ENCODE measurements at places on chromosomes 11 and 22.

- peak; percentile 68 for DNase-seq
Measured at GRCh38 chr11:75204685-75205563, 35.6 kb upstream of the TPBGL start.

DNA sequence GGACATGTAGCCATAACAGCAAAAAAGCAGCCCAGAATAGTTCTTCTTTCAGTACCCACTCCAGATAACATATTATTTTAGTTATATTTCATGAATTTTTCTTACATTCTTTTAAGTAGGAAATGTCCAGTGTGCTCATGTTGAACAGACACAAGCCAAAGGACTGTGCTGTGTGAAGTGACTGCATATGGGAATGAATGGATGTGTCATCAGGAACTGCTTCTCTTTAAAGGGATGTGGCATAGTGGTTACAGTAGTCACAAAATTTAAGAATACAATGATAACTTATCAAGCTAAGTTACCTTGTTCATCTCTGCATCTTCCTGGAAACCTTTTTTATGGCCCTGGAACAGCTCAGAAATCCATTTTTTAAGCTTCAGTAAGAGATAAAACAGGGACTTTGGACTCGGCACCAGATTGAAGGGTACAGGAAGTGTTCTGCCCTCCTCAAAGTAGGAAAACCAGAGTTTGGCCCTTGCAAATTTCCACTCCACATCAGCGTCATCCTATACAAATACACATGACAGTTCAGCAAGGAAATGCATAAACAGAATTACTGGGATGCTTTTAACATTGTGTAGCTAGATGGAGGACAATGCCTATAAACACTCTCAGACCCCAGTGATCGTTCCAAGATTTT, 112.8 kb downstream of the TRPC6 start:
- DNase-seq, result no peak

DNA sequence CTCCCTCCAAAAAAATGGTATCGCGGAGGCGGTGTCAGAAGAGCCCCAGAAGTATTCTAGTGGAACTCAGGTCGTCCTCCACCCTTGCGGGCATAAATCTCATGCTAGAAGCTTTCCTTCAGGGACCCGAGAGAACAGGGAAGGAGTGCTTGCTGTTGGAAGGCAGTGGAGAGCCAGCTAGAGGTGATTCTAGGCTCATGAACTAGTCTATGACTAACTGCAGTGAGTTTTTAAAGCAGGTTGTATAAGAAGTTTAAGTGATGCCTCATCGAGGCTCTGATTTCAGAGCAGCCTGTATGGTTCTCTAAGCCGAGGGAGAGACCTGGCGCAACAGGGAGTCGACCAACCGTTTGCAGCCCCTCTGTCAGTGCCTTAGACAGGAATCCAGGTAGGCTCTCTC, 85.7 kb downstream of the TBC1D22A start:
- no peak for DNase-seq

DNA sequence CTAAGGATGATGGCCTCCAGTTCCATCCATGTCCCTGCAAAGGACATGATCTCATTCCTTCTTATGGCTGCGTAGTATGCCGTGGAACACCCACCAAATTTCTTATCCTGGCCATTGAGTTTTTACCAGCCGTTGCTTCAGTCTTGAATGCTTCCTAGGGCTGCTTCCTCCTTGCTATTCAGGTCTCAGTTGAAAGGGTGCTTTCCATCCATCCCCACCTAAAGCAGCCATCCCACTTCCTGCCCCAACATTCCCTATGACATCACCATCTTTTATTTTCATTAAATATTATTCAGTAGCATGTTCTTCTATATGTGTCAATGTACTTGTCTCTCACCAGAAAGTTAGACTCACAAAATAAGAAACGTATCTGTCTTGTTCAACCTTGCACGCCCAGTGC, 40.7 kb upstream of the SLN start:
- DNase-seq, result no peak

DNA sequence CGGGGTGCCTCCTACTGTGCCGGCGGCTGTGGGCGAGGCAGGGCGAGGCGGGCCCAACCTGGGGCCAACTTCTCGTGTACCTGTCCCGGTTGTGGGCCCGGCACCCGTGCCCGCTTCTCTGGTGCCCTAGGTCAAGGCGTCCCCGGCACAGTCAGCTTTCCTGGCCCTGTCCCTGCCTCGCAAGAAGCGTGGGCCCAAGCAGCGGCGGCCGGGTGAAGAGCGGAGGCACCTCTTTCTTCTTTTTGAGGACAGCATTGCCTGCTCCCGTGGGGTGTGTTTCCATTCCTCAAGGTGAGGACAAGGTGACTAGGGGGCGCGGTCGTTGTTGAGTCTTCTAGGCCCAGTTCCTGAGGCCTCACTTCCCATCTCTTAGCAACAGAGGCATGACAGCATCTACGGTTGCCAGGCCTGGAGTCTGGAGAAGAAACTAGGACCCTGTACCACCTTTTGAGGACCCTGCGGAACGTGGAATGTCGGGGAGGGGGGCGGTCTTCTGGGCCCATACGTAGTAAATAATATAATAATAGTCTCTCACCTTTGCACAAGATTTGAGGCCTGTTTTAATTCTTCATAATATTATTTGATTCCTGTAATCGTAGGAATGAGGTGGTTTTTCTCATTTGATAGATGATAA, 418 bp downstream of the ACO2 start:
- DNase-seq, result peak; percentile 45

- no peak for DNase-seq
Measured at GRCh38 chr11:12330485-12331231, 46.7 kb upstream of the PARVA start.

DNA sequence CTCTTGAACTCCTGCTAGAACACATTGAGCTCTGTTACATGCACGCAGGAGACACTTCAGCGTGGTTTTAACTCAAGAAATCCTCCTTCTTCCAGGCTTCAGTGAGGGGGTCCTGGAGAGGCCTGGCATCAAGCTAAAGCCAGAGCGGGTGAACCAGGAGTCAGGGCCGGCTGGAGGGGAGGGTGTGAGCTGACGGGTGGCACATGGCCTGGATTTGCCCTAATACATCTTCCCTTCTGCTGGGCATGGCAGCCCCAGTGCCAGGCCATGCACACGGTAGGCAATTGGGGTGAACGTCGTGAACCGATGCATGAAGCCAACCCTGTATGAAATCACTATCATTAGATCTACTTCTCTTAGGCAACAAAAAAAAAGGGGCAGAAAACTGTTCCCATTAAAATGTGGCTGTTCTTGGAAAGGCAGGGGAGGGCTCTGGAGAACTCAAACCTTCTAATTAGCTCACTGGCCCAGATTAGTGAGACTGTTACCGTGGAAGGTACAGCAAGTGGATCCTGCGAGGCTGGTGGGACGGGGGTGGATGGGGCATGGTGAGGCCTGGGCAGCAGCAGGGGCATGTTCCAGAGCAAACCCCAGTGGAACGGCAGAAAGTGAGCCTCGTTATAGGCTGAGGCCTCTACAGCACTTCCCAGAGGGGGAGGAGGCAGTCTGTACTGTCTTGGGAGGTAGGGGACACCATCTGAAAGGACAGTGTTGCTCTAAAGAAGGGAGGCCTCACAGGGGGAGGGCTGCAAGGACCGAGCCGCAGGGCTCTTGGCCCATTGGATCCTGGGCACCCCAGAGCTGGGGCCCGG, 10.6 kb downstream of the IFT27 start:
- DNase-seq, result no peak

- DNase-seq, result no peak
Measured at GRCh38 chr11:42271306-42271705, 811.9 kb upstream of the LRRC4C start.

DNA sequence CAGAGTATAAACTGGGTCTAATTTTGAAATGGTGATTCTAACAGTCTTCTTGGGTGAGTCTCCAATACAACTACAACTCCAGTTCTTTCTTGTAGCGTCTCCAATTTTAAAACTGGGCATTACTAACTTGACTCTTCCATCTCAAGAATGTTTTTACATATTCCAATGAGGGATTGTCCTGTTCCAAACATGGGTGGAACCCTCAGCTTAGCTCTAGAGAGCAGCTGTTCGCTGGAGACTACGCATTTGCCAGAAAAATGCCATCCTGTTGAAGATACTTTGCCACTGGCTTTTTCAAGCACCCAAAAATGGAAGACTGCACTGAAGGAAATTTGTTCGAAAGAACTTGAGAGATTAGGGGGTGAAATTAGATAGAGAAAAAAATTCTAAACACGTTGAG, 870.0 kb downstream of the NTM start:
- no peak for DNase-seq

GRCh38 chr11:73287400-73288101, 15.4 kb downstream of the P2RY6 start:
- DNase-seq, result no peak

DNA sequence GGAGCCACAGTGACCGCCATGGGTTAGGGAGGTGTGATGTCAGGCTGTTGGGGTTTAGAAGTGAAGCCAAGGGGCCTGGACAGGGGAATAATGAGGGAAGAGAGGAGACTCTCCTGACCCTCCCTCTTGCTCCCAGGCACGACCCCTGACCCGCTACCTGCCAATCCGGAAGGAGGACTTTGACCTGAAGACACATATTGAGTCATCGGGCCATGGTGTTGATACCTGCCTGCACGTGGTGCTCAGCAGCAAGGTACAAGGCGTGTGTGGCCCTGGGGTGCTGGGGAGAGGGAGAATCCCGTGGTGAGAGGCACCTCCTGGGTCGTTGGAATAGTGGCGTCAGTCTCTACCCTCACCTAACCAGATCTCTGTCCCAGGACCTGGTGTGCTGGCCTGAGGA, 29.5 kb downstream of the TREH start:
- DNase-seq, result no peak

DNA sequence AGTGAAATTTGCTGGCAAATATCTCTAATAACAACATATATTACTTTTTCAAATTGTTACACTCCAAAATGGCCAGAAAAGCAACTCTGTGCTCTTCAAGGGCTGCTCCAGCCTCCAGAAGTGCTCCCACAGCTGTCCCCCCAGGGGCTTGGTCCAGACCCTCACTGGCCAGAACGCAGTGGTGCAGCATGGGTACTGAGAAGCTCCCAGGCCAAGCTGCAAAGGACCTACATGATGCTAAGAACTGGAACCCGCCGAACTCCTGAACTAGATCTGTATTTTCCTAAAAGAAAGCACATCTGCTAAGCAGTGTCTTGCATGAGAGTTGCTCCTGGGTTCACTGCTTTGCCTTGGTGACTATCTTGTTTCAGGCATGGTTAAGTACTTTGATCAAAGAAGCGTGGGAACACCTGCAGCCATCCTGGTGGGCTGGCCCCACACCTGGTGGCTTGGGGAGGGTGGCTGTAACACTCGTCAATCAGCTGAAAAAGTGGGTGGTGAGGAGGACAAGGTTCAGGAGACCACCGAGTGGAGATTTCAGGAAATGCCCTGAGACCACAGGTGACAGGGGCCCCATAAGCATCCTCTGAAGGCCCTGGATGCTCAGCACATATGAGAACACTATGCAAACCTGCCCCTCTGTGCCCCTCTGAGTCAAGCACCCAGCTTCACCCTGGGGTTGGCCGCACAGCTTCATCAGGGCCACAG, 72.7 kb upstream of the PITPNB start:
- DNase-seq, result no peak

GRCh38 chr22:44398856-44399837, 86.4 kb upstream of the SHISAL1 start:
- no peak for DNase-seq

DNA sequence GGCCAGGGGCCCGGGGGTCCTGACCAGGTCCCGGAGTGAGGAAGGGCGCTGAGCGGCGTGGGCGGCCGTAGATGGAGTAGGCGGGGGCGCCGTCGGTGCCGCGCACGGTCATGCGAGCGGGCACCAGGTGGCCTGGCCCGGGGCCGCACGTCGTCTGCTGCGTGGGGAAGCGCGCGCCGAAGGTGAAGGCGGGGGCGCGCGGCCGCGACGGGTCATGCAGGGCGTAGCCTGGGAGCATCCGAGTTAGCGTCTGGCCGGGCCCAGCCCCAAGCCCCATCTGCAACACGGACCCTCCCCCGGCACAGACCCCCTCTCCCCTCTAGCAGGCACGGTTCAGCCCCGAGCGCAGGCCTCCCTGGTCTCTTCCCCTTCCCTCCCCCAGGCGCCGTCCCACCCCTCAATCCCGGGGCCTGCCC, 1.7 kb upstream of the TYMP start:
- DNase-seq, result no peak

- DNase-seq, result no peak
Measured at GRCh38 chr22:38347944-38348750, 30.9 kb upstream of the CSNK1E start.

- DNase-seq, result no peak
Measured at GRCh38 chr11:66639066-66639813, 737 bp downstream of the RBM4 start.

GRCh38 chr11:116600930-116601329, 171.9 kb downstream of the BUD13 start:
- DNase-seq, result no peak

GRCh38 chr22:46429325-46429853, 93.9 kb downstream of the TRMU start:
- no peak for DNase-seq

DNA sequence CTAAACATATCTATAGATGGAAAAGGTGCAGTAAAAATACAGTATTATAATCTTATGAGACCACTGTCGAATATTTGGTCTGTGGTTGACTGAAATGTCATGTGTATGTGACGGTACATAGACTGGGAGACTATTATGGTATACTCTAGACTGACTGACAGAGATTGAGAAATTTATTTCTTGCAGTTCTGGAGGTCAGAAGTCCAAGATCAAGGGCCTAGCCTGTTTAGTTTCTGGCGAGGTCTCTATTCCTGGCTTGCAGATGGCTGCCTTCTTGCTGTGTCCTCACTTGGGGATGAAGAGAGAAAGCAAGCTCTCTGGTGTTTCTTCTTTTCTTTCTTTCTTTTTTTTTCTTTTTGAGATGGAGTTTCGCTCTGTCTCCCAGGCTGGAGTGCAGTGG, 7.3 kb upstream of the OSBP2 start:
- DNase-seq, result no peak

- no peak for DNase-seq
Measured at GRCh38 chr11:124346311-124346955, 26.4 kb upstream of the OR8D2 start.

DNA sequence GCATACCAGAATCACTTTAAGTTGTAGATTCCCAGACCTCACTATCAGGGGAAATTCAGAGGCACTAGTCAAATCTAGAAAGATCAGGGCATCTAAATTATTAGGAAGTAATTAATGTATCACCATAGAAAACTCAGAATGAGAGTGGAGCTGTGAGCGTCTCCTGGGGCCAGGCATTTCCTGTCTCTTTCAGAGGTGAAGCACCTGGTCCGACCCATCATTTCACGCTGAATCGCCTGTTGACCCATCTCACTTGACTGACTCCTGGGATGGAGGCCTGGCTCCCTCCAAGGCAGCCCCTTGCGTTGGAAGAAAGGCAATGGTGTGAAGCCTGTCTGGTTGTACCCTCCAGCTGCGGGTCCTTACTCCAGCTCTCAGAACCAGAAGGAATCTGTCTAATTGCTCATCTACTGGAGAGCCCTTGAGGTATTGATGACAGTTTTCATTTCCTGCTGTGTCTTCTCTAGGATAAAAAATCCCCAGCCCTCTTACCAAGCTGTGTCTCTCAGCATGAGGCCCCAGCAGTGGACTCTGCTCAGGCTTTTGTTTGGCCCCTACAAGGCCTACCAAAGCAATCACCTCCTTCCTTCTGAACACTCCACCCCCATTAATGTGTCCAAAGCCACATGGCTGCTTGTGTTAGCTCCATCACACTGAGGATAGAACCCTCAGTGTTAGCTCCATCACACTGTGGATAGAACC, 93.2 kb upstream of the SYT13 start:
- DNase-seq, result no peak

- no peak for DNase-seq
Measured at GRCh38 chr11:12079726-12080556, 30.4 kb upstream of the MICAL2 start.

- no peak for DNase-seq
Measured at GRCh38 chr22:20968281-20968977, 1.4 kb downstream of the AIFM3 start.

- DNase-seq, result no peak
Measured at GRCh38 chr22:19242699-19243098, 48.8 kb downstream of the CLTCL1 start.

- DNase-seq, result no peak
Measured at GRCh38 chr11:64028398-64029115, 7.2 kb upstream of the FLRT1 start.
